ENCODE measurements at places on chromosomes 5 and 9.
A peak's percentile ranks its signal among the peaks of the same experiment; 100 is the strongest.

GRCh38 chr5:22852807-22853660 is at the start of gene CDH12:
Gene CDH12, minus strand, starts transcription at chr5:22853344.
- peak; percentile 22 for DNase-seq

DNA sequence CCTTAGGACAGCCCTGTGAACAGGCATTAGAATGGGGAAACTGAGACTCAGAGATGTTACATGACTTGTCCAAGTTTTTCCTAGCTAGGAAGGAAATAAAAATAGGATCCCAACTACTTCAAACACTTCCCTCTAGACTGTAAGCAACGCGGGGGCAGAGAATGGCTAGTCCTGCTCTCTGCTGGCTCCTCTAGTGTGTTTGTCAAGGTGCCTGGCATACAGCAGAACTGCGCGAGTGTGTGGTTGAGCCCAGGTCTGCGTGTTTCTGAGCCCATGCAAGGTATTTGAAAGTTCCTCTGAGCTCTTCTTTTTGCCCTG is 152.5 kb downstream of the MACROH2A1 start:
- no peak for DNase-seq

DNA sequence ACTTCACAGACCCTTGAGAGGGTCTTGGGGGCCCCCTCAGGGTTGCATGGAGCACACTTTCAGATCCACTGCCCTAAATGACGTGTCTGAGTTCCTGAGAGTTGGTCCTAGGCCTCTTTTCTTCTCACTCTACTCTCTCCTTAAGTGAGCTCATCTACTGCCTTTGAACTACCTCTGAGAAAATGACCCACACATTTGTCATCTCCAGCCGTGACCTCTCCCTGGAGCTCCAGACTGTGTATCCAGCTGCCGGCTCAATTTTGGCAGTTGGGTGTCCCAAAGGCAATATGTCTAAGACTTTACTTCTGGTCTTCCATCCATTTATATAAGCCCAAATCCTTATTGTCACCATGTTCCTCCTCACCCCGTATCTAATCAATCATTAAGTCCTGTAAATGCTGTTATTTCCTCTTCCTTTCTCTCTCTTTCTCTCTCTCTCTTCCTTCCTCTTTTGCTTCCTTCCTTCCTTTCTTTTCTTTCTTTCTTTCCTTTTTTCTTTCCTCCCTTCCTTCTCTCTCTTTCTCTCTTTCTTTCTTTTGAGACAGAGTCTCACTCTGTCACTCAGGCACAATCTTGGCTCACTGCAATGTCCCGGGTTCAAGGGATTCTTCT is 51.2 kb upstream of the HSPA9 start:
- peak; percentile 30 for DNase-seq

- no peak for DNase-seq
Observed at GRCh38 chr9:21672140-21672539, 130.3 kb upstream of the MTAP start.

DNA sequence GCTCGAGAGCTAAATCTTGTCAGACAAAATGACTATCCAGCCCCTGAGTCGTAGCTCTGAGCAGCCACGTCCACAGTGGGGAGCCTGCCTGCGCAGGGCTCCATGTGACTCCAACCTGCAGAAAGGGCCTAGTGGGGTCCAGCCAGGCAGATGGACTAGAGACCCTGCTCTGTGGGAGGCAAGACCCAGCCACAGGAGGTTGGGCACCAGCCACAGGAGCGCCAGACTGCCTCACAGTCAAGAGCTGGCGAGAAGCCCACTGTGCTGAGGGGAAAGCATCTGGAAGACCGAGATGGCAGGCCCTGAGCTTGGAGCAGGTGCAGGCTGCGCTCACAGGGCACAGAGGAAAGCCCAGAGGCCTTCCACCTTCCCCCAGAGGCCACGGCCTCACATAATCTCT is 61.4 kb downstream of the C5orf15 start:
- peak; percentile 65 for DNase-seq

- no peak for DNase-seq
Observed at GRCh38 chr9:7606591-7606990, 193.0 kb downstream of the DMAC1 start.
